ENCODE measurements at places on chromosomes 7 and 10. TPM values are rescaled to one million over a fixed set of nuclear protein-coding genes. Genes with fewer than 3 reads are reported as not detected.

Gene CDHR1
- 0.13 TPM for total RNA-seq

Gene SFXN4
- total RNA-seq, result 41.2 TPM

Gene AOC1
- total RNA-seq, result not detected

Gene PRF1
- total RNA-seq, result 0.05 TPM

Gene SFRP5
- 3.3 TPM for total RNA-seq

Gene UCMA
- total RNA-seq, result not detected

Gene UCN3
- total RNA-seq, result not detected

Gene SFTPD
- 0.14 TPM for total RNA-seq

Gene SMKR1
- total RNA-seq, result 7.8 TPM

Gene IL6
- total RNA-seq, result 0.66 TPM

Gene ADRB1
- total RNA-seq, result 1.1 TPM

Gene AGR2
- total RNA-seq, result 120 TPM

Gene TMEM254
- total RNA-seq, result 21.3 TPM

Gene CNPY1
- total RNA-seq, result not detected

Gene CHST3
- 50.5 TPM for total RNA-seq

Gene TMEM270
- total RNA-seq, result 0.21 TPM

Gene BMPER
- 4.6 TPM for total RNA-seq

Gene FXYD4
- not detected for total RNA-seq

Gene EEPD1
- 58.3 TPM for total RNA-seq

Gene CASP7
- total RNA-seq, result 24.3 TPM

Gene HKDC1
- total RNA-seq, result 9.3 TPM

Gene NYAP1
- 6.4 TPM for total RNA-seq

Gene KCND2
- not detected for total RNA-seq

Measured in A549 treated with dexamethasone at 1 μM for 4 hours (cell line).